ENCODE measurements at places on chromosomes 1 and 21.

DNA sequence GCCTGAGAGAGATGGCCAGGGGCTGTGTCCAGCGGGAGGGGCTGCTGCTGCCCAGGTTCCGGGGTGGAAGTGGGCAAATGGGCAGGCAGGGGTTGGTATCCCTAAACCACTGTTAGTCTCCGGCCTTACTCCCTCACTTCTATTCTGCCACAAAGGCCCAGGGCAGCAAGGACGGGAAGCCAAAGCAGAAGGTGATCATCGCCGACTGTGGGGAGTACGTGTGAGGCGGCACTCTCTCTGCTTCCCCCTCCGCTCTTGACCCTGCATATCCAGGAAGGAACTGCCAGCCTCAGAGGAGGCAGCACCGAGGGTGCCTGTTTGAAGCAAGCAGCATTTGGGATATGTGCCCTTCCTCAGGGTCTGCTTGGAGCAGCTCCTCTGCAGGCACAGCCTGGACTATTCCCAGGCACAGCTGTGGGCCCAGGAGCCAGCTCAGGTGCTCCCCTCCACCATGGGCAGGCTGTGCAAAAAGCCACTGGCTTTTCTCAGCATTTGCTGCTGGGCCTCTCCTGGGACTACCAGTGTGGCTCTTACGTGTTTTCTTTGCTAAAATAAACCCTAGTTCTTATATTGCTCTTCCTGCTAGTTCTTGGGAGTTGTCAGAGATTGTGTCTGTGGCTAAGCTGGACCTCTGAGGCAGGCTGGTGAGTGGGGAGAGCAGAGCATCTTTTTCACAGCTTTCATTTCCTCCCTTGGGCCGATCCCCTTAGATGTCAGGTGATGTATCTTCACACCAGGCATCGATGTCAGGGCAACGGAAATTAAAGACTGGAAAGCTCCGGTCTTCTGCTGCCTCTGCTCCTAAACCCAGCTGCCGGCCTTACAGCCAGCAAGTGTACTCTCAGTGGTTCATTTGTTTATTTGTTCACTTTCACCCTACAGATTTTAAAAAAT is 14.7 kb downstream of the PPIE start:
- peaks cover 57% of the 10 kb centered on the region for H3K36me3 ChIP-seq
- no peaks in the 10 kb centered on the region for H3K27me3 ChIP-seq
- H3K4me1 ChIP-seq = peaks cover 14% of the 10 kb centered on the region
- H3K27ac ChIP-seq = peak overlapping the region; percentile 79
- H3K4me3 ChIP-seq = no peak overlapping the region

- H3K27me3 ChIP-seq = no peaks in the 10 kb centered on the region
- H3K4me3 ChIP-seq = no peak overlapping the region
- no peak for DNase-seq
- no peaks in the 10 kb centered on the region for H3K36me3 ChIP-seq
These were observed 140.5 kb downstream of the ZBTB18 start for GRCh38 chr1:244191581-244191980.

GRCh38 chr1:46613661-46614603 is 2.7 kb downstream of the MOB3C start:
- peaks cover 10% of the 10 kb centered on the region for H3K36me3 ChIP-seq
- no peak overlapping the region for H3K4me3 ChIP-seq
- DNase-seq = peak; percentile 94
- H3K27me3 ChIP-seq = no peaks in the 10 kb centered on the region

GRCh38 chr1:38392861-38393260 is 346.3 kb upstream of the POU3F1 start:
- no peak overlapping the region for H3K27ac ChIP-seq
- H3K36me3 ChIP-seq = no peaks in the 10 kb centered on the region
- H3K27me3 ChIP-seq = no peaks in the 10 kb centered on the region
- H3K4me3 ChIP-seq = no peak overlapping the region
- no peak for DNase-seq
- H3K4me1 ChIP-seq = no peaks in the 10 kb centered on the region

DNA sequence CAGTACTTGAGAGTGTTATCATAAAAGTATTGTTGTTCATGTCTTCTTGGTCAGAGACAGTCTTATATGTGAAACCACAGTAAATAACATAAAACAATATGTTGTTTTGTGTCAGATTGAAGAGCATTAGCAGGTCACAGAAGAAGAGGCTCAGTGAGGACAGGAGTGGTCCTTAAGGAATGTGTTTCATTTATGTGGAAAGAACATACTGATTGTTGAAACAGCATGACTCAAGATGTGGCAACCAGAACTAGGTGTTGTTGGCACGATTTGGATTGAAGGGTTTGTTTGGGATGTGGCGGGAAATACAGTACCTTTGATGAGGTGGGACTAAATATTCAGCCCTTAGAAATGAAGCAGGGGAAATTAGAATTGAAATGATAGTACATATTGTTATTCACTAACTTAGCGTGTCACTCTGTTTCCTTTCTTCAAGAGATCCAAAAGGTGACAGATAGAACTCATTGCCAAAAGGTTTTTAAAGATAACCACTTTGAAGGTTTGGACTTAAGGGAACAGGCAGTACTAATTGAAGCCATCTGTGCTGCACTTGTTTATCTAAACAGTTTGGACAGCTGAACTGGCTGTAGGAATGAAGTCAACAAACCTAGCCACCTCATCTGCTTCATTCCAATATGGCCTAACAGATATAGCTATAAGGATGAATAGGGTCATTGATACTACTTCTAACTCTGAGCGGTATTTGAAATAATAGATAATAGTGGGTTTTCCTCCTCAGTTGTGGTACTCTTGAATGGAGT is 14.4 kb downstream of the RALGPS2 start:
- H3K27ac ChIP-seq = no peak overlapping the region
- no peak overlapping the region for H3K4me3 ChIP-seq
- DNase-seq = no peak
- H3K36me3 ChIP-seq = no peaks in the 10 kb centered on the region

GRCh38 chr1:239868058-239868832 is 223.4 kb upstream of the FMN2 start:
- H3K4me3 ChIP-seq = no peak overlapping the region
- DNase-seq = no peak
- no peaks in the 10 kb centered on the region for H3K36me3 ChIP-seq

DNA sequence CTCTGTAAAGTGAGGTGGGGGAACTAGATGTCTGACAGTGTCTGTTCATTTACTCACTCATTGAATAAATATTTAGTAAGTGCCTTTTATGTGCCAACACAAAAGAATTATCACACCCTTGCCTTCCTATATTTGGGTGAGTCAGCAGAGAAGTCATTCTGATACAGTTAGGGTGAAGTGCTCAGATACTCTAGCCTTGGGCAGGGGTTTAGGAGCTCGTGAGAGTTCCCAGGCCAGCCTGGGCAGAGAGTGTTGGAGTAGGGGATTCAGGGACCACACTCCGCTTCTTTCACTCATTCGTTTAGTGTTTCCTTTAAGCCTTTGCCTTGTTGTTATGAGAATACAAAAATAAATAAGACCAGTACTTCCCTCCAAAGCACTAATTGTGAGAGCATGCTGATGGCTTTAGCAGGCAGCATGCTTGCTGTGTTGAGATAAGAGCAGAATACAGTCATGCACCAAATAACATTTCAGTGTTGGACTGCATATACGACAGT is 83.9 kb downstream of the DYRK1A start:
- H3K27ac ChIP-seq = no peak overlapping the region
- no peaks in the 10 kb centered on the region for H3K27me3 ChIP-seq
- no peak overlapping the region for H3K4me3 ChIP-seq
- no peaks in the 10 kb centered on the region for H3K36me3 ChIP-seq
- peaks cover 11% of the 10 kb centered on the region for H3K4me1 ChIP-seq

Data from thyroid gland (tissue), 4 donors.